ENCODE measurements at places on chromosomes 12 and 14.

DNA sequence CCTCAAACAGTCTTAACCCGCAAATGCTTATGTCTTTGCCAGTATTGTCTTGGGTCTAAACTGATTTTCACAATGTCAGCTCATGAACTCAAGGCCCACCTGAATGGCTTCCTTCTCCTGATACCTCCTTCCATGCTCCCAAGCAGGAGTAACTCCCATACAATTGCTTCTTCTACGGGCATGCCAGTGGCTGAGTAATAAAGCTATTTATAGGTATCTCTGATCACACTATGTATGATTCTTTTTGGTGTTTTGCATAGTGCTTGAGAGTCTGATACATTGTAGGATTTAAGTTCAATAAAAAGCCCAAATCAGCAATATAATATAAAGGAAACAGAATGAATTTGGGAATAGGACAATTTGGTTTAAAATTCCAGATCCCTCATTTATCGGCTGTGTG, 235.0 kb upstream of the DCN start:
- DNase-seq: no peak

GRCh38 chr12:100345020-100345767, 11.7 kb upstream of the SLC17A8 start:
- no peak for DNase-seq

GRCh38 chr12:53179687-53180219, 769 bp upstream of the ZNF740 start:
- no peak for DNase-seq

GRCh38 chr14:69315301-69315700, 55.3 kb downstream of the GALNT16 start:
- DNase-seq: no peak

- no peak for DNase-seq
Observed at GRCh38 chr14:30569216-30569902, 10.4 kb downstream of the G2E3 start.

DNA sequence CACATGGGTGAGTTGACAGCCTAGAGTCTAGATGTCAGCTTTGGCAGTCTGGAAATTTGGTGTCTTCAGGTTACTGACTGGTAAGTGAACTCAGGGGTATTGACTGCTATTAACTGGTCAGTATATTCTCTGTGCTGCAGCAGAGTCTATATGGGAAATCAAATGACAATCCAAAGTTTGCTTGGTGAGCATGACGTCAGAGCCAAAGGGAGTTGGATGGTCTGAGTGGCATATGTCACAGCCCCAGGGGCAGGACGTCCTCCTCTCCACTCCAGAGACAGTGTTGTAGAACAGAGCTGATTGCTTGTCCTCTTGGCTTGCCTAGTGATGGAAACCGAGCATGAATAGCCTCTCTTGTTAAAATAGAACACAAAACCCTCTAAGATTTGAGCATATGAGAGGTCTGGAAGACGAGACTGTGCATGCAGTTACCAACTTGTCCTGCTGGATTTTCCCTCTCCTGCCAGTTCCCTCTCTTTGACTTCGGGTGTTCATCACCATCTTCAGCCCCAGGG, 3.3 kb upstream of the TBC1D30 start:
- DNase-seq: no peak

DNA sequence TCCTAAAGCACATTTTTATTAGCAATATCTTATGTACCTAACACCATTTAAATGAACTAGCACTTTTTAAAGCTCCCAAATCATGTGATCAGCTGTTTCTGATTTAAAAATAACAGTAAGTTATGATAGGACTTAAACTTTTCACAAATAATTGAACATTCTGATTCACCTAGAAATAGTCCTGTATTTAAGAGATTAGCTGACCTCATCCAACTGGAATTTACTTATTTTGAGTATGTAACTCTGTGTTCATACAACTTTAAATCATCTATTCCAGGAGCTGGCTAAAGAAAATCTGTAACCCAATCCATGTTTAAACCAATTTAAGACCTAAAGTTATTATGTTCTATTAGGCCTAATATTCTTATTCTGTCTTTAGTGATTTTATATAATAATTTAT, 184.3 kb downstream of the CCDC91 start:
- DNase-seq: no peak

DNA sequence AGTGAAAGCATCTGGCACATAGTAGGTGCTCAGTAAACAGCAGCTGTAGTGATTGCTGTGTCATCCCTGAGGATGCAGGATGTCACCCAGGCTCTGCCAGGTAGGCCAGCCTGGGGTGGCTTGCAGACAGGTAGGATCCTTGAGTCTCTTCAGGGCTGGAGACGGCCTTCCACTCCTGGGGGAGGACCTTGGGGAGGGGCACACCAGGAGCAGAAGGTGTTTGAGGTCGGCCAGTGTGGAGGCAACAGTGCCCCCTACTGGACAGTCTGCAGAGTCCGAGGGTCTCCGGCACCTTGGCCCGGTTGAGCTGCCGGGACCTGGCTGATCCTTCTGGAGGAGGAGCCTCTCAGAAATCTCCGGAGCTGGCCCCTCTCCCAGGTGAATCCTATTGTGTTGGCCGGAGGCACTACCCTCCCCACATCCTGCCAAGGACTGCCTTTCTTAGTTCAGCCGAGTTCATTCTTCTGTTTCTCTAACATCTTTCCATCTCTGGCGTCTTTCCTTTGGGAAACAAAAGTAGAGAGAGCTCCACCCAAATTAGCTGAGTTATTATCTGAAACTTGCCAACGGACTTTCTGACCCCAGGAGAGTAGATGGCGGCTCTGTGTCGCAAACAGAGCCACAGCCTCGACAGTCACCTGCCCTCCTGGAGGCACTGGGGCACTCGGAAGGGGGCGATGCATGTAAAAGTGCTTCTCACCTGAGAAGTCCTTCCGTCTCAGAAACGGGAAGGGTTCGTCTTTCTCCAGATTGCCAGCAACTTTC, 41.8 kb upstream of the CLMN start:
- no peak for DNase-seq

GRCh38 chr12:88200029-88200428, 57.9 kb downstream of the TMTC3 start:
- no peak for DNase-seq

- no peak for DNase-seq
Observed at GRCh38 chr12:59149995-59150642, 229.8 kb upstream of the LRIG3 start.

DNA sequence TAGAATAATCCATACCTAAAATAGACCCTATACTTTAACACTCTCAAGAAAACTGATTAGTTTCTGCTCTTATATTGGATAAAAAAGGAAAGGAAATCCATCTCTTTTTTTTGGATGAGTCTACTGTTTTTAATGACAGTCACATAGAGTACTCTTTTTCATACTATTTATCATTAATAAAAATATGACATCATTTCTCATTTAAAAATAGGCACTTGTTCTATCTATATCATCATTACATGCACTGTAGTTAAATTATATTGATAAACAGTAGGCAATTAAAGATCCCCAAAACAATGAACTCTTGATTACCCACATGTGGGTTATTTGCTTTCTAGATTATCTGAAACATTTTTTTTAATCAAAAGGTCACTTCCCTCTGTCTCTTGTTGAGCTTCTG, 338.8 kb downstream of the NELL2 start:
- DNase-seq: no peak

GRCh38 chr12:70994217-70994788, 73.8 kb upstream of the PTPRR start:
- no peak for DNase-seq

DNA sequence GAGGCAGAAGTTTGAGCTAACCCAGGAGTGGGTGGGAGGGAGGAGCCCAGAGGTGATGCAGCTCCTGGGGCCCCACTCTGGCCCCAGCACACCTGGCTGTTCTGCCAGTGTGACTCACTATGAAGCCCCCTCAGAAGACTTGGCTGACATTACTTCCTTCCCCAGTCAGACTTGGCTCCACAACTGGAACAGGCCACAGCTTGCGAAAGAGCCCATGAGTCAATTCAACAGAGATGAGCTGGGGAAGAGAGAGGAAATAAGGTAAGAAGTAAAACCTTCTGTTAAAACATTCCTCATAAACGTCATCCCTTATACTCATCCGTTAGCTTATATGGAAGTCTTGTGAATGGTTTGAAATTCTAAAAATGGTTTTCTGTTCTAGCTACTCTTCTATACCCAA, 245.9 kb downstream of the ADAMTS20 start:
- DNase-seq: no peak

DNA sequence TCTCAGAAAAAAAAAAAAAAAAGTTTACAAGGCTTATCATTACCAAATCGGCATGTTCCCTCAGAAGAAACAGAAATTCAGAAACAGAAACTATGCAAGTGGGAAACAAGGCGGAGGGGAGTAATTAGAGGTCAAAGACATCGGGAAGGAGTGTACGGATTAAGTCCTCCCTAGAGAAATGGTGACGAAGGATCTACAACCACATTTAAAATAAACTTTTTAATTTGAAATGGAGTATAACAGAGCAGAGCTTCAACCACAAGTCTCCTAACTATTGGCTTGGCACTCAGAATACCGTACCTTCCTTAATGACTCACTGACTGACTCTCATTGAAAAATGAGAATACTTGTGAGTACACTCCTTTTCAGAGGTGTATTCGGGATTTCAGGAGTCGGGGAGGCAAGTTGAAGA, 908 bp downstream of the ENTPD5 start:
- no peak for DNase-seq

GRCh38 chr14:52729585-52729924, 411 bp upstream of the STYX start:
- DNase-seq: no peak

DNA sequence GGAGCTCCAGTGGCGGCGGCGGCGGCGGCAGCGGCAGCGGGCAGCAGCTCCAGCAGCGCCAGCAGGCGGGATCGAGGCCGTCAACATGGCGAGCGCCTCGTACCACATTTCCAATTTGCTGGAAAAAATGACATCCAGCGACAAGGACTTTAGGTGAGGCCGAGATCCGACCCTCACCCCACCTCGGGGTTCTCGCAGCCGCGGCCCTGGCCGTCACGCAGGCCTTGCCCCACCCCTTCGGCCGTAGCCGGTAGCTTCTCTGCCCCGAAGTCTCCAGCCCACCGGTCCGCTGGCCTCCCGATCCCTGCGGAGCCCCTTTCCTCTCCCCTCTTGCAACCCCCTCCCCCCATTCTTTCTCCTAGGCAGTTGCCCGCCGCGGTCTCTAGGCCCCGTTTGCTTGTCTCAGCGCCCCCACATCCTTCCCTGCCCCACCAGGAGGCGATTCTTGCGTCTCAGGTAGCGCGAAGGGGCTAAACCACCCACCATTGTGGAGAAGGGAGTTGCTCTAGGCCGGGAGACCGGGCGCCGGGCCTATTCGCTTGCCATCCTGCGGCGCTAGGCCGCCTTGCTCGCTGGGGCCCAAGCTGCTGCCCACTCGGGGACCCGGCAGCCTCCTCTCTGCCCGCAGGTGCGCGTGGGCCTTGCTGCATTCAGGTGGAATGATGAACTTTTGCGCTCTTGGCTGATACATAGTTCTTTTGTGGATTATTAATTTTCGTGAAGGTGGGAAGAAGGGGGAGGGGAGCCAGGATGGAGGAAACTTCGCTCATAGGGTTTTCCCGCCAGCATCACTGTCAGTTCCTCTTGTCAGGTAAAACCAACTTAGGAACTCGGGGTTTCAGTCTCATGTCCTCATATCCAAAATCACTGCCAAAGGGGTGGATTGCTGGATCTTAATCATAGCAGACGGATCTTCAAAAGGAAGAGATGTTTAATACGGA, 745 bp downstream of the CAND1 start:
- DNase-seq: peak; percentile 31

GRCh38 chr14:36556811-36557433, 25.5 kb downstream of the NKX2-8 start:
- DNase-seq: no peak

DNA sequence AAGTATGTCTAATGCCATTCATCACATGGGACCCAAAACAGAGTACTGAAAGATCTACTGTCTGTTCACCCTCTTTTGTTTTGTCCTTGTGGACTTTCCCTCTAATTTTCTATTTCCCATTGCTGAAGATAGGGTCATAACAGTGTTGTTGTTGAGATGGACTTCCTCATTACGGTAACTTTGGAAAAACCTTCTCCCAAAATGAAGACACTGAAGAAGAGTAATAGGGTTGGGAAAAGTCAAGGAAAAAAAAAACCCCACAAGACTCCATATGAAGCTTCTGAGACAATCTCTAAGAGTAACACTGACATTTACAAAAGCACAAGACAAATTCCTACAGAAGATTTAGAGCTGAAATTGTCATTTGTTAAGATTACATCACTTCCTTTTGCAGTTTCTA, 36.7 kb downstream of the EXOC5 start:
- no peak for DNase-seq

- no peak for DNase-seq
Observed at GRCh38 chr14:32047791-32048190, 29.3 kb upstream of the ARHGAP5 start.

GRCh38 chr14:89232265-89233070, 184.6 kb downstream of the FOXN3 start:
- DNase-seq: no peak

GRCh38 chr14:92892589-92892988, 30.4 kb upstream of the CHGA start:
- DNase-seq: no peak

DNA sequence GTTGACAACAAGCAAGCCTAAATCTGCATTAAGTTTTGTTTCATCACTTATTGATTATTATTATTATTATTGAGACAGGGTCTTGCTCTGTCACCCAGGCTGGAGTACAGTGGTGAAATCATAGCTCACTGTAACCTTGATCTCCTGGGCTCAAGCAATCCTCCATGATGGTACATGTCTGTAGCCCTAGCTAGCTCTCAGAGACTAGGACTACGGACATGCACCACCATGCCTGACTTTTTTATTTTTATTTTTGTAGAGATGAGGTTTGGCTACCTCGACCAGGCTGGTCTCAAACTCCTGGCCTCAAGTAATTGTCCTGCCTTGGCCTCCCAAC, 35.7 kb upstream of the STK38L start:
- no peak for DNase-seq

DNA sequence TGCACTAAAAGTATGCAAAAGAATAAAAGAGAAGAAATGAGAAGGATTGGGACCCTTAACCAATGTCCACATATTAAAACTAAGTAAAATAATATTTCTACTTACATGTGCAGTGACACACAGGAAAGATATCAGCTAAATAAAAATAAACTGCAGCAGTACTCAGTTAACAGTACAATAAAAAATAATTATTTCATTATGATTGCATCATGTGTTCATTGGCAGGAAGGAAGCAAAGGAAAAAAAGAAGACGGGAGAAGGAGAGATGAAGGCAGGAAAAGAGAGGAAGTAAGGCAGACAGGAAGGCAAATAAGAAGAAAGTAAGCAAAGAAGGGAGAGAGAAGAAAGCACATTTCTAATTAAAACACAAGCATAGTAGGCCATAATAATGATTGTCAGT, 33.0 kb downstream of the RASSF9 start:
- no peak for DNase-seq

- DNase-seq: no peak
Observed at GRCh38 chr14:61466249-61466904, 145.0 kb downstream of the PRKCH start.

GRCh38 chr12:106147956-106148355, 9.2 kb upstream of the NUAK1 start:
- no peak for DNase-seq
